MCF 10A (cell line): ENCODE measurements at places on chromosomes 4 and X.

GRCh38 chr4:78616046-78616498, 64.5 kb downstream of the ANXA3 start:
- no peak for DNase-seq

- DNase-seq, result no peak
These were observed 105.2 kb upstream of the LRPAP1 start for GRCh38 chr4:3637326-3638016.

DNA sequence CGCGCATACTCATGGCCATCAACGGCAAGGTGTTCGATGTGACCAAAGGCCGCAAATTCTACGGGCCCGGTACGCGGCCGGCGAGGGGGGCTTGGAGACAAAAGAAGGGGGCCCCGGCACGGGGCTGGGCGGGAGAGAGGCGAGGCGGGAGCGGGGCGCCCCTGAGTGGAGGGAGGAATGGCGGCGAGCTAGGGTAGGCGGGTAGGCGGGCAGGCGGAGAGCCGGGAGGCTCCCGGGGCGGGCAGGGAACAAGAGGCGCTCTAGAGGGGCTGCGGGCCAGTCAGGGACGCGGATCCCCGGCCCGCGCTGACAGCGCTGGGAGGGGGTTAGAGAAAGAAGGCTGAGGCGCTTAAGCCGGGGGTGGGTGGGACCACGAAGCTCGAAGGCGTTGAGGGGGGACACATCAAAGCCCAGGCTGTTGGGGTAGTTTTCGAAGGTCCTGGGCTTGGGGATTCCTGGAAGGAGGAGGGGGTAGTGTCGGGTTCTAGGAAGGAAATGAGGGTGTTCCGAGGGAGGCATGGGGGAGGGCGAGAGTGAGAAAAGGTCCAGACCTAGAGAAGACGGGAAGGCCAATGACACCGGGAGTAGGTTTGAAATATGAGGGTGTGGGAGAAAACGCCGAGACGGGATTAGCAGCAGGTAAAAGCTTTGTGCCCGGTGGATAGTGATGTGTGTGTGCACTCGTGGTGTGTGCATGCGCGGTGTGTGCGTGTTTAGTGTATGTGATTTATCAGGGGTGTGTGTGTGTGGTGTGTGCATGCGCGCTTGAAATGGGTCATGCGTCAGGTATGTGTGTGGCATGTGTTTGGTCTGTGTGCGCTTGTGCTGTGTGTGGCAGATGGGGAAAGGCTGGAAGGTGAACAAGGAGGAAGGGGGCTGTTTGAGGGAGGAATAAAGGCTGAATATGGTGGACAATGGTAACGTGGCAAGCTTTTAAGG, 807 bp downstream of the PGRMC1 start:
- DNase-seq, result peak; percentile 25

DNA sequence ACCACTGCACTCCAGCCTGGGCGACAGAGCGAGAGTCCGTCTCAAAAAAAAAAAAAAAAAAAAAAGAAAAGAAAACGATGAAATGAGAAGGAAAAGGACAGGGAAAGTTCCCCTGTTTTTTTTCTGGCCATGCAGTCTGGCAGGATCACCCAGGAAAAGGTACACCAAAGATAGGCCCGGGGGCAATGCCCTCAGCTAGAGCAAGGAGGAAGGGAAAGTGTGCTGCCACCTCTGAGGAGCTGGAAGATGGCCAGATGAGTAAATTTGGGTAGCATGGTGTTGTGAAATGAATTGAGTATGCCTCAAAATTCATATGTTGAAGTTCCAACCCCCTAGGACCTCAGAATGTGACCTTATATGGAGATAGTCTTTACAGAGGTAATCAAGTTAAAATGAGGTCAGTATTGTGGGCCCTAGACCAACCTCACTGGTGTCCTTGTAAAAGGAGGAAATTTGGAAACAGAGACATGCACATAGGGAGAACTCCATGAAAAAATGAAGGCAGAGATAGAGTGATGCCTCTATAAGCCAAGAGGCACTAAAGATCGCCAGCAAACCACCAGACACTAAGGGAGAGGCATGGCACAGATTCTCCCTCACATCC, 28.9 kb downstream of the MAOB start:
- peak; percentile 30 for DNase-seq

DNA sequence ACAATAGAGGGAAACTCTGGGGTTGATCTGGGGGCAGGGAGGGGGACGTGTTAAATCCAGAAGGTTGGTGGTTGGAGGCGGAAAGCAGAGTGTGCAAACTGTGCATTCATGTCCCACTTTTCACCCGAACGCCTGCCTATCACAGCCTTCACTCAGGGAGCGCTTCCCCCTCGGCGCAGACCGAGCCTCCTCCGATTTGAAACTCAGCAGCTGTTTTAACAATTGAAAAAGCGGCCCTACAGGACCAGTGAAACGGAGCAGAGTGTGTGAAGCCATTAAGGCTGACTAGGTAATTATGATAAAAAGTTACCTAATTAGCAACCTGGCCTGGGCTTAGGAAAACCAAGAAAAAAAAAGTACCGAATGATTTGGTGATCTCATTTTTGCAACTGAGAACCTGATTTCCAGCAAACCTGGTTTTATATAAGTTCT, 685 bp upstream of the NDNF start:
- DNase-seq, result no peak

DNA sequence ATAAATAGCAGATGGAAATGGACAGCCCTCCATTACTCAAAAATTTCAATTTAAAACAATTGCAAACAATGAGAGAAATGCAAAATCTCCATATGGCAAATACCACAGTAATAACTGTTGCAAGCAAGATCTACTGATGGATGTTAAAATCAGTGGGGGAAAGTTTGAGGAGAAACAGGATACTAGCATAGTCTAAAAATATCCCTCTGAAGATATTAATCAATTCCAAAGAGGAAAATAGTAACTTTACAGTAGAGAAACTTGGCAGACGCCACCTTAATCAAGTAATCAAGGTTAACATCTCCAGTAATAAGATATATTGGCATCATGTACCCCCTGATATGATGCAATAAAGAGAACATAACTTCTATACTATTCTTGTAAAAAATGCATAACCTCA, 344.8 kb downstream of the ZNF674 start:
- DNase-seq, result no peak

GRCh38 chrX:137926090-137926489, 360.2 kb downstream of the ZIC3 start:
- DNase-seq, result peak; percentile 30

DNA sequence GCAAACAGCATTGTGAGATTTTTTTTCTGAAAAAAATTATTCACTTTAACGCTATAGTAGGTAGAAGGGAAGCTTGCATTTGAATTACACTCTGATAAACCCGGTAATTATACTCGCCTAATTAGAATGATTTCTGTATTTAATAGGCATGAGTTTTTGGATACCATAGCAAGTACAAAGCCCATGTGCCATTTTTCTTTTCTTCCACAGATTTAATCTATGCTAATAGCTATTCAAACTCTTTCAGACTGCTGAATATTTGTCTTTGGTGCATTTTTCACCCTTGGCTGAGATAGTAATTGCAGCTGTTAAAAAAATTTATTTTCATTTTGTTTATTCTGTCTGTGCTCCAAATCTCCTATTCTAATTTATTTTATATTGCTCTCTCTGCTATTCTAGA, 113.0 kb downstream of the EGF start:
- no peak for DNase-seq

DNA sequence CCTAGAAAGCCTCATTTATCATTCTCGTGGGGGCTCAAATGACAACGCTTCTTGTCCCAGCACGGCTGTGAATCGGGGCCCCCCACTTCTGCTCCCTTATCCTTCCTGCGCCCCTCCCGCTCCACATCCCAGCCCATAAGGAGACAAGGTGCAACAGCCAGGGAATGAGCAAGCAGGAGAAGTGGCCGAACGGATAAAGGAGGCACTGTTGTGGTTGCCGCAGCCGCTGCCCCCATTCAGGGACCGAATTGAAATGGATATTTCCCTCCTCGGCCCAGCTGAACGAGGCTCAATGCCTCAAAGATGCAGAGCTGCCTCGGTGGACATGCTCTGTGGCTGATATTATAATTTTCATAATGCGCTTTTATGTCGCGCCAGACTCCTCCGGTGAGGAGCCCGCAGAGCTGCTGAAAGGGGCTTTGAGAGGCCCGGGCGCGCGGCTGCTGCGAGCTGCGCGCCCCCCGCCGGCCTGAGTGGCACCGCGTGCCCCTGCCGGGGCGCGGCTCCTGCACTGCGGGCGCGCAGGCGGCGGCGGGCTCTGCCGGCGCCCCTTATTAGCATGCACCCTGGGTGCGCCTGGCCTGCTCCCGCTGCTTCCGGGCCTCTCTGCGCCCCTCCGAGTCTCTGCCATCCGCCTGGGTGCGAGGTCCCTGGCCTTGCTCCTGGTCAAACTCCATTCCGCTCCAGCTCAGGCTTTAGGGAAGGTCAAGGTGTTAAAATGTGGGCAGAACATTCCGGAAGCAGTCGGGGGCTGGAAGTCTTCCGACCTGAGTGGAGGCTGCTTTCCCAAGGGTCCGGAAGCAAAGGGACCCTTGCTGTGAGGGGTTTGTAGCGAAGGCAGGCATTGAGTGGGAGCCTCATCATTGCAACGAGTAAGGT, 68.2 kb upstream of the TMEM33 start:
- no peak for DNase-seq

- DNase-seq, result peak; percentile 11
These were observed 482.0 kb upstream of the TENM3 start for GRCh38 chr4:181761156-181761555.

DNA sequence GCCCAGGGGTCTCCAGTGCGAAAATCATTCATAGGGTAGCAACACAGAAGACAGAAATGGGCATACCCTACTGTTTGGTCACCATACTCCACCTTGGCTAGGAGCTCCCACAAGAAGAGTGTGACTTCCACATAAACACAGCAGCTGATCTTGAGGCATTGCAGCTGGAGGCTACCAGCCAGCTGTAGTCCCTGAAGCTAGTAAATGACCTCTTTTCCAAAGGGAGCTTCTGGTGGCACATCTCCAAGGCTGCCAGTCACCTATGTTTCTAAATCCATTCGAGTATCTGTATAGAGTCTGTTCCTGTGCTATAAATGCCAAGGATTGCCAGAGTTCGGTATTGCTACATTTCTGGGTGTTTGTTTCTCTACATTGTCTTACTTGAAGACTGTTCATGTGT, 21.3 kb upstream of the PNPLA4 start:
- DNase-seq, result no peak

DNA sequence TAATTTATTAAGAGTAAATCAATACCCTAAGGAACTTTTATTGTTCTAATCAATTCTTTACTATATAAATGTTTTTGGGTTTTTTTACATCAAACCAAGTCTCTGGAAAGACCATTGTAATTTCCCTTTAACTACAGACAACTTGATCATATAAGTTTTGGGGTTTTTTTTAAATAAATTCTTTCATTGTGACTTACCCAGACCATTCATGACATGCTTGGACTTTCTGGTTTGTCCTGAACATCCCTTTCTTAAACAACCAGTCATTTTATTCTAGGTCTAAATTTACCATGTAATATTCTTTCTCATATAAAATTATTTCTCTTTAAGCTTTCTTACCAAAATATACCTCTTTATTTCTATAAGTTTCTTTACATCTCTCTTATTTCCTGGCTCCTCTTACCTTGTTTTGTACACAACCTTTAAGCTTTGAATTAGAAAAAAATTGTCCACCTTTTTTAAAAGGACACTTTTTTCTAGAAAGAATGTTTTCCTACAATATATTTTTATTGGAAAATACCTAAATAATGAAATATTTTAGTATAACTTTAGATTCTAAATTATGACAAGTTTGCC, 8.4 kb downstream of the CNGA1 start:
- DNase-seq, result peak; percentile 37

- DNase-seq, result peak; percentile 71
These were observed at the start of gene ABCB7 for GRCh38 chrX:75155827-75156525. Gene ABCB7 (minus strand): TSS chrX:75156283. CDS start chrX:75156272, 11 bp downstream.

- DNase-seq, result no peak
These were observed 1403.1 kb upstream of the TENM3 start for GRCh38 chr4:180840142-180840541.

DNA sequence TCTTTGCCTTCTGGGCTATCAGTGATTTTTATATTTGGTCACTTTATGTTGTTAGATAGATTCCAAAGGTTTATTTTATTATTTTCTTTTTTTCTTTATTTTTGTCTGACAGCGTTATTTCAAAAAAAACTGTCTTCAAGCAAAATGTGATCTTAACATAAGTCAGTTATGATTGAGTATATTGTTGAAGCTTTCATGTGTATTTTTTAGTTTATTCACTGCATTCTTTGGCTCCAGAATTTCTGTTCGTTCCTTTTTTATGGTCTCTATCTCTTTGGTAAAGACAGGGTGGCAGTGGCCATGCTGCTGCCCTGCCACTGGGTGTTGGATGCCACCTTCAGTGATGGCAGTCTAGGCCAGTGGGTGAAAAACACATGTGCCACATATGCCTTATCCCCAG, at the start of gene MAGEC3:
MAGEC3 (plus strand) TSS at position 301 of the 400 bp plus-strand sequence; CDS start at position 301, 0 bp downstream.
- no peak for DNase-seq

DNA sequence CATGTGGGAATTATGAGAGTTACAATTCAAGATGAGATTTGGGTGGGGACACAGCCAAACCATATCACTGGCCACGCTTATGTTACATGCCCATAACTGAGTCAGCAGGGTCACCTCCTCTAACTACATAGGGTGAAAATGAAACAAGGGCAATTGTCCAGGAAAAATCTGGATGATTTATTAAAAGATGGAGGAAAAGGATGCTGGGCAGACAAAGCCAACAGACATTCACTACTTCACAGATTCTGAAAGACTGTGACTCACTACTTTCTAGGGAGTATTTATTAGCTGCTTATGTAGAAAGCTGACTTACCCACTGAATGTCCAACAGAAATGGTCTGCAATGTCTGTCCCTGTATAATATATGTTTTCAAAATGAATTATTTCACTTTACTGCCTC, 72.4 kb downstream of the APBB2 start:
- peak; percentile 69 for DNase-seq

- DNase-seq, result no peak
These were observed 220.2 kb downstream of the SOWAHB start for GRCh38 chr4:76677571-76678326.

DNA sequence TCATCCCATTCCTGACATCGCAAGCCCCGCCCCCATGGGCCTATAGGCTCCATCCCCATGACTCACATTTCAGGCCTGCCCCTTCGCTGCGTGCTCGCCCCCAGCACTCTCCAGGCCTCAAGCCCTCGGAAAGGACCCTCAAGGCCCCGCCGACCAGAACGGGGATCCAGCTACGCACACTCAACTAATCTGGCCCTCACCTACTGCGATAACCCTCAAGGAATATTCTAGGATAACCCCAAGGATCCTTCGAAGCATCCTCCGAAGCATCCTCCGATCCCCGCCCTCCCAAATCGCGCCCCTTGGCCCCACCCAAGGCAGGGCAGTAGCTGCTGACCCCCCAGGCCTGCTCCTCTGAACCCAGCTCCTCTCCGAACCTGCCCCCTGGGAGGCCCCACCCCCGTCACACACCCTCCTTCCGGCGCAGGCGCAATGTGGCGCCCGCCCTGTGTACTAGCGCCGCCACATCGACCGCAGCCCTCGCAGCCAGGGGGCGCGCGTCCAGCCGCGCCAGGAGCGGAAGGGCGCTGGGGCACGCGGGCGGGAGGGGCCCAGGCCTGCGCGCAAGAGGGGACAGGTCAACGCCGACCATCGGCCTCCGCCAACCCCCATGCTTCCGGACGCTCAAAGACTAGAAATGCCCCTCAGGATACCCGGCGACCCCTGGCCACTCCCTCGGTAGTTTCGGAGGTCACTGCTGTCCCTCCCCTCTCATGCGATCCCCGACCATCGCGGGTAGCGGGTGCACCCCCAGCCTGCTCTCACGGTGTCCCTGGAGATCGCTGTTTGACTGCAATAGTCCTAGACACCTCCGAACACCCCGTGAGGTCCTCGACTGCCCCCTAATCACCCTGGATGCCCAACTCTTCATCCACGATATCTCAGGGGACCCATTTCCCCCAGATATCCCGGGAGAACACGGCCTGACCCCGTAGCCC, 6.4 kb upstream of the MAGIX start:
- DNase-seq, result peak; percentile 91

GRCh38 chrX:19670321-19670750, 155.0 kb upstream of the MAP3K15 start:
- DNase-seq, result peak; percentile 53

- peak; percentile 13 for DNase-seq
These were observed 84.9 kb upstream of the TET2 start for GRCh38 chr4:105061731-105062130.
